Right ventricle myocardium inferior (tissue), 1 donor: ENCODE measurements at places on chromosomes 3 and 15.

DNA sequence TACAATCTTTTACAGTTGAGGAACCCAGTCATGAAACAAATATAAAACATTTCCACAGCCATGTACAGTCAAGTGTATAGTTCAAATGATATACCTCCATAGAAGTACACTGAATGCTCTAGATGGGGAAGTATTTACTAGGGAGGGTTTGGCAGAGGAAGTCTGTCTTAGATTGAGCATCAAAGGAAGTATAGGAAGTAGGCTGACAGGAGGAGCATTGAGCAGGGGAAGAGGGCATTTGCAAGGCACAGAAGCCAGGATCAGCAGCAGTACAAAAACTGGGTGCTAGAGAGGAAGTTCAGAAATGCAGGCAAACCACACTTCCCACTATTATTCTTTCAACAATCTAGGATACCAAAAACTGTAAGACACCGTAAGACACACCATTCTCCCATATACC, 122.6 kb downstream of the ANO10 start:
- no peak for DNase-seq

GRCh38 chr3:117404730-117405129, 695.2 kb downstream of the TUSC7 start:
- DNase-seq: no peak

DNA sequence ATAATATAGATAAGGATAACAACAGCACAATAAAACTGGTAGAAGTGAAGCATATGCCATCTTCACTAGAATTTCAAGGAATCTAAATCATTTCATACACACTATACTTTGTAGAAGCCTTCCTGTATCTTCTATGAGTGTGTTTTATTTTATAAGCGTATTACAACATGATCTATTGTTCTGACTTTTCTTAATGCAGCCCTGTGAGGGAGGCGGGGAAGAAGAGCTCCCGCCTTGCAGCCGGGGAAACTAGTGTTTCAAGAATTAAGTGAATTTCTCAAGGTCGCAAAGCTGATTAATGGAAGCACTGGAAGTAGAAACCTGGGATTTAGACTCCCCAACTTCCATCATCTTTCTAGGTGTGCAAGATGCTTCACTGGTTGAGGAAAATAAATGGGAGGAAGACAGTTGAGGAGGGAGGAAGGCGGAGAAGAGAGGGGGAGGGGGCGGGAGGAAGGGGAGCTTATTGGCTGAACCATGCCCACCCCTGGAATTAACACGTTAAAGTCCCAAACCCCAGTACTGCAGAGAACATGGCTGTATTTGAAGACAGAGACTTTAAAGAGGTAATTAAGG, 32.9 kb downstream of the VGLL4 start:
- DNase-seq: no peak

- DNase-seq: no peak
Observed at GRCh38 chr3:172517859-172518466, 5.3 kb downstream of the TNFSF10 start.

DNA sequence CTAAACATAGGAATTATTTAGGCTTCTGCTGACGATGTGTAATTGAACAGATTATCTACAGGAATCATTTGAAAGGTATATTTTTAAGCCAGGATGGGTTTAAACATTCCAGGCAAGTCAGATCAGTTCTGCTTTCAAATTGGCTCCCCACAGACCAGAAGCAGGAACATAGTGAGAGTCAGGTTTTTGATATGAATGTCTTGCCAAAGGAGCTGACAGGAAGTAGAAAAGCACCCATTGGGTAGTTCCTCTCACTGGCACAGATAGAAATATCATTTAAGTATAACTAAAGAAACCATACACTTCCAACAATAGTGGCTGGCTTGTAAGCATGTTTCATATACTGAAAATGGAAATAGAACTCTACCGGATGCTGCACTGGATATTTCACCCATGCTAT, 95.2 kb downstream of the CLDN1 start:
- no peak for DNase-seq

- DNase-seq: no peak
Observed at GRCh38 chr3:155792532-155792931, 13.5 kb downstream of the C3orf33 start.

DNA sequence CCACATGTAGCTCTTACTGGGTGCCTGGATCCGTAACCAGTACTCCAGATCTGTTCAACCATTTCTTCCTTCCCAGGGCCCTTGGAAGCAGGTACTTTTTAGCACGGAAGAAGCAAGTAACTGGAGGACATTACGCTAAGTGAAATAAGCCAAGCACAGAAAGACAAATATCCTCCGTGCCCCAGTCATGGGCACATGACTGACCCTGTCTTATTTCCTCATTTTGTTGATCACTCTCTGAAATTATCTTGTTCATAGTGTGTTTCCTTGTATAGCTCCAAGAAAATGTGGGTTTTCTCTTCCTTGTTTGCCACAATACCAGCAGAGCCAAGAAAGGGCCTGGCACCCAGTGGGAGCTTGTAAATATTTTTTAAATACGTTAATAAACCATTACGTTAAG, 32.2 kb upstream of the MTMR14 start:
- DNase-seq: no peak

GRCh38 chr3:8307545-8308110, 194.0 kb upstream of the LMCD1 start:
- DNase-seq: no peak

DNA sequence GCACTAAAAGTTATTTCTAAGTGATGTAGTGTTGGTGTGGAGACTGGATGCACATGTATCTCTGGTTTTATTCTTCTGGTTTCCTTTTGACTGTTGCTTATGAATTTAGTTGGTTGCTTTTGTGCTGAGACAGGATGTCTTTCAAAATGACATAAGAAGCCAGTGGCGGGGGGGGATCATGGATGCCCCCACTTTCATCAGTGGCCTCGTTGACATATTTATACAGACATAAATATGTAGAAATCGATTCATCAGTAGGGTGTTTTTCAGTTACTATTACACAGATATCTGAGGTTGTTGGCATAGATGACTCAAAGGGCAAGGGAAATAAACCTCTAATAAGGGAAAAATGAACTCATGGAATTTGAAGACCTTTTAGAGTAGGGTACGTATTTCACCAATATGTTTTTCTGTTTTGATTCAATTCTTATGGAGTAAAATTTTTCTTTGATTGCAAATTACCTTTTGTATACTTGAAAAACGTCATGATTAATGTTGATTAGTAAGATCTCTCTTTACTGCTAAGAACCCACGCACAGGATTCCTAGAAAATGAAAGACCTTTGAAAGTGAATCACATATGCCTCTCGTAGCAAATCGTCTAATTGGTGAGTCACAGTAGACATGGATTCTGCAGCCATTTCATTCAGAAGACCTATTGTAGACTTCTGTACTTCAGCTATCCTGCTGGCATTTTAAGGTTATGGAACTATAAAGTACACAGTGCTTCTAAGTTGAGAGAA, 97.4 kb upstream of the RBMS3 start:
- no peak for DNase-seq

DNA sequence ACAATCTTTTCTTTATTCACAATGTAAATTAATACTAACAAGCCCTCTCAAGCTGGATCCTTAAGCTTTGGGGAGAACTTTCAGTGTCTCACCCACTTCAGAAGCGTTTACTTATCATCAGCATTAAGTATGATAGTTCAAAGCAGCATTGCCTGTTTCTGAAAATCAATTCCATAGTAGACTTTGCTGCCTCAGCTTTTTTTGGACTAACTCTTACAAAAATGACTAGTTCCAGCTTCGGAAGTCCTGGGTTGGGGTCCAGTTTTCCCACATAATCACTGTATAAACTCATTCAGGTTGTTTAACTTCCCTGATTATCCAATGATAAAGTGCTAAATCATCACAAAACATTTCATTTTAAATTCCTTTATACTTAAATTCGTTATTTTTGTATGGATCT, 114.4 kb downstream of the NR2F2 start:
- DNase-seq: no peak
